ENCODE measurements at places on chromosomes 5 and 9.

- DNase-seq = no peak
Measured at GRCh38 chr5:93302711-93303110, 278.3 kb downstream of the NR2F1-AS1 start.

GRCh38 chr5:111494355-111494999 is 17.9 kb downstream of the STARD4 start:
- DNase-seq = no peak

- no peak for DNase-seq
Measured at GRCh38 chr9:2859776-2860379, 16.0 kb upstream of the PUM3 start.

DNA sequence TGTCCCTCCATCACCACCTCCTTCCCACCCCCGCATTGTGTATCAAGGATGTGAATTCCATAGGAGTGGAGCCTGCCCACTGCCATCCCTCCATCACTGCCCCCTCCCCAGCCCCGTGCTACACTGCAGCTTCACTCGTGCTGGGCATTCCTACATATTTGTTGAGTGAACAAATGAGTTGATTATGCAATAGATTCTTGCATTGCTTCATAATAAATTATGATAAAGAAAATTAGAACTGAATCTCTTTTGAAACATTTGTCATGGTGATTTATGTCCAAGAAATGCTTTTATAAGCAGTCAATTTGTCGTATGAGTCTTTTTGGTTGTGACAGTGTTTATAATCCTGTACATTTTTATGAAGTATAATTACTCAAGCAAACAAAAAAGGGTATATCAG is 83.2 kb downstream of the IRX1 start:
- no peak for DNase-seq

DNA sequence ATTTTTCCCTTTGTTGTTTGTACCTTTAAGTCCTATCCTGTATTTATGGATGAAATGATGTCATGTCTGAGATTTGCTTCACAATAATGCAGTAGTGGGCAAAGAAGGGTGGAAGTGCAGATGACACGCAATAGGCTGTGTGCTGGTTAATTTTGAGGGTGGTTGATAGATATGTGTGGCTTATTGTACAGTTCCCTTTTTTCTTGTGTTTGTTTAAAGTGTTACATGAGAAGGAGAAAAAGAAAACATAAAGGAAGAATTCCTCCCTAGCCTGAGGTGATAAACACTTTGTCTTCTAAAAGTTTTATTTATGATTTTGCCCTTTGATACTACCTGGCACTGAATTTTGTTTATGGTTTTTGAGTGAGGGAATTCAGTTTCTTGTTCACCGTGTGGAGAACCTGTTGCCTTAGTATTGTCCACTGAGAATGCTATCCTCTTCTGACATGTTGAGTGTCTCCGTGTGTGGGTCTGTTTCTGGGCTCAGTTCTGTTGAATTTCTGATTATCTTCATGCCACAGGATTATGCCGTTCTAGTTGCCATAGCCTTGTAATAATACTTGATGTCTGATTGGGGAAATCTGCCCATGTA is 52.3 kb upstream of the FAM120AOS start:
- DNase-seq = no peak

GRCh38 chr5:103298117-103298516 is 39.6 kb downstream of the MACIR start:
- no peak for DNase-seq

GRCh38 chr5:57594436-57594835 is 111.8 kb upstream of the ACTBL2 start:
- DNase-seq = no peak

DNA sequence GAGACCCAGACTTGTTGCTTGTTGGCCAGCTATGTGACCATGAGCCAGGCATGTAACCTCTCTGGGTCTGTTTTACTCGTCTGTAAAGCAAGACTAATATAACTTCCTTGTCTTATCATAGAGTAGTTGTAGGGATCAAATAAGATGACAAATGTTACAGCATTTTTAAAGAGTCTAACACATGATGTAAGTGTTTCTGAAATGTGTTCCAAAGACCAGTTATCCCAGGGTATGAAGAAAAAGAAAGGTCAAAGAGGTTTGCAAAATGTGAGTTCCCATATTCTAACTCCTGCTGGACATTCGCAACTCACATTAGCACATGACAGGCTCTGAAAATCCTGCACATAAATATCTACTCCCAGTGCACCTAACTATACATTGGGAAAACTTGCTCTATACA is 28.5 kb upstream of the MATR3 start:
- no peak for DNase-seq

GRCh38 chr9:122464633-122465567 is 12.8 kb downstream of the OR1J1 start:
- peak; percentile 22 for DNase-seq

Data from stimulated activated CD4-positive, alpha-beta T cell treated with anti-CD3 and anti-CD28 coated beads, TNF-alpha, amount 100 ng/mL, for 1 hour (primary cell).